Immature natural killer cell (primary cell): ENCODE measurements at places on chromosomes 5 and 9. TPM values are rescaled to one million over a fixed set of nuclear protein-coding genes. Genes with fewer than 3 reads are reported as not detected.

The RPP25L gene
- polyA plus RNA-seq: 42.3 TPM

The EGFLAM gene
- not detected for polyA plus RNA-seq

The IL9 gene
- polyA plus RNA-seq: not detected

DNA sequence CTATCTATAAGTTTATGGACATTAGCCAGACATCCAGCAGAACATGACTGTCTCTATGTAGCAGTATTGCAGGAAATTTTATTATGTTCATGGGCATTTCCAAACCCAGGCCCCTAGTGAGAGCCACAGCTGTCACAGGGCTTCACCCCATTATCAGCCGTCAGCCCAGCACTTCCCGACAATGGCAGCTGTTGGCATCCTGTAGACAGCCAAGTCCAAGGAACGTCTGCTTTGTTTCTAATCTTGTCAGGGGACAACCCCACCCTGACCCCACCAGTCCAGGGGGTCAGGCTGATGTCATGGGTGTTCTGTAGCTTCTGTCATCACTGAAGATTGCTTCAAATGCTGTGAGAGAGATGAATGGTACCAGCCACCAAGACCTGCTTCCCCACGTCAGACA is 565.3 kb upstream of the BRINP1 start:
- no peak for DNase-seq

DNA sequence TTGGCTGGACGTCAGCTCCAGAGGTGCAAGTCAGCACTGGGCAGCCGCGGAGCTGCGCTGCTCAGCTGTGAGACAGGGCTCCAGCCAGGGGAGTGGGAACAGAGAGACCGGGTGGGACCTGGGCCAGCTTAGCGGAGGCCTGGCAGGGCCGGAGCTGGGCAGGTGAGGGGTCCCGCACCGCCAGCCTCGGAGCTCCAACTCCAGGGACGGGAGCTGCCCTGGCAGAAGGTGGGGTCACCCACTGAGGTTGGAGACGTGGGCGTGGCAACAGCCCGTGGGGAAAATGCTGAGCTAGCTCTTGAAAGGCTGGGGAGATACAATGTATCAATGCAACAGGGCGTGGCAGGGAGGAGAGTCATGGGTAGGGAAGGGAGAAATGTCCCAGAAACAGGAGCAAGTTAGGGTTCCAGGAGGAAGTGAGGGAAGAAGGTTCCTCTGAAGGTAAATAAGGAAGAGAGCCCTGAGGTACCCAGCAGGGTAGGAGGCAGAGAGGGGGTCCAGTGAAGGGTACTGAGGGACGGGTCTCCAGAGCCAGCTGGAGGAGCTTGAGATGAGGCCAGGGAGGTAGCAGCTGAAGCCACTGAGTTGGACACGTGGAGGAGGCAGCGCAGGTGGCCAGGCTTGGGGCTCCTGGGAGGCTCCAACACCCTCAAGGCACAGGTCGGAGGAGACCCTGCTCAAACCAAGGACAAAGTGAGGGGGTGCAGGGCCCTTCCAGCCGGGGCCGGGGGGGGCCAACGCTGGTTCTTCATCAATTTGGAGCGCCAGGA is 736 bp upstream of the NKD2 start:
- DNase-seq: no peak

- DNase-seq: no peak
These were observed 12.9 kb upstream of the MOB3B start for GRCh38 chr9:27542508-27542907.

GRCh38 chr5:149442563-149443182 is 63.6 kb upstream of the IL17B start:
- peak; percentile 50 for DNase-seq

GRCh38 chr5:40494631-40495236 is 185.0 kb upstream of the PTGER4 start:
- no peak for DNase-seq

DNA sequence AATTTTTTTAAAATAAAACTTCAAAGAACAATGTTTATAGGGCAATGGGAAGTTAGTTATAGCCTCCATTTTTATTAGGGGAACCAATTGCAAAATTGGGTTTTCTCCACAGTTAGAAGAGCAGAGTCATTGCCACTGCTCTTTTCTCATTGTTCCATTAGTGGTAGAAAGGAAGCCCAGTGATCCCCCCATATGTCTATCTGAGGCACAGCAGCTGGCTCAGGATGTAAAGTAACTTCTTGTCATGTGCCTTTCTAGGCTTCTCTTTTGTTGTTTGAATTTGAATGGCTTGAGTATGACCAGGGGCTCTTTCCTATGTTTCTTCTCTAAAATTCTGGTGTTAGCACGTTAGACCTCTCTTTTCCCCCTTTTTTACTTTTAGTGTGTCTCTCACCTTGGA is 61.2 kb downstream of the UBAP1 start:
- DNase-seq: no peak

DNA sequence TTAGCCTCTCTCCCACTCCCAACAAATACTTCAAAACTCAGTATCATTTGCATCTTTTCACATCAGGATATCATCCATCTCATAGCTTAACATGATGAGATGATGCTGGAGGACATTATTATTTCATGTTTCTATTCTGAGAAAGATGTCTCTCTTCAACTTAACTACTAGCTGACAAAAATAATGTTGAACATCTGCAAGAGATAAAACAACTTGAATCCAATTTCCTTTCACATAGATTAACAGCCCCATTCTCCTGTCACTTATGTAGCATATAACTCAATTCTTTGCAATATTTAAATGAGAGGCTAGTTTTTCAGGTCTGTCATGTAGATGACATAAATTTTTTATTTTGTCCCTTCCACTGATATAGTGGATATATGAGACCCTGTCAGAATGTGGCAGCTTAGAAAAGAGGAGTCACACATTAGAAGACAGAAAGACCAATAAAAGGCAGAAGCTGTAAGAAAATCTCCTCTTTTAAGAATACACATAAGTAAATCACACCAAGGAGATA is 239.2 kb upstream of the KIF2A start:
- DNase-seq: no peak

DNA sequence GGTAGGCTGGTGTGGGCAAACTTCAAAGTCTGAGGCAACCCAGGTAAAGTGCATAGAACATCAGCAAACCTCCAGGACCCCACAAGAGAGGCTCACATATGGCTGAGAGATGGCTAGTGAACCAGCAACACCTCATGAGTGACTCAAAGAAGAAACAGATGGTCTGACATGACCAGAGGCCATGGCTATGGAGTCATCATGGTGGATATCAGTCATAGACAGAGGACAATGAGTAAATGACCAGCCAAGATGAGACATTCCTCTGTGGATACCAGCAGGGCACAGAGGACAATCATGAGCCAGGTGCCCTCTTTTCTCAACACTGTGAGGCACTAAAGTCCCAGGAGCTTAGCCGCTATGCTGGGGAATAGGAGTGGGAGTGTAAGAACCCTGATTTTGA is 180.8 kb downstream of the RASEF start:
- DNase-seq: no peak

DNA sequence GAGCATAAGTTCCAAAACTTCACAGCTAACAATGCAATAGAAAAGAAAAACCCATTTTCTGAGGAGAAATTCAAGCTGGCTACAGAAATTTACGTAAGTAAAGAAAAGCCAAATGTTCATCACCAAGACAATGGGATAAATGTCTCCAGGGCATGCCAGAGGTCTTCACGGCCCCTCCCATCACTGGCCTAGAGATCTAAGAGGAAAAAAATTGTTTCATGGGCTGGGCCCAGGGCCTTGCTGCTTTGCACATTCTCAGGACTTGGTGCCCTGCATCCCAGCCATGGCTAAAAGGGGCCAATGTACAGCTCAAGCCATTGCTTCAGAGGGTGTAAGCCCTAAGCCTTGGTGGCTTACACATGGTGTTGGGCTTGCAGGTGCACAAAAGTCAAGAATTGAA is 443.6 kb downstream of the ELAVL2 start:
- no peak for DNase-seq

DNA sequence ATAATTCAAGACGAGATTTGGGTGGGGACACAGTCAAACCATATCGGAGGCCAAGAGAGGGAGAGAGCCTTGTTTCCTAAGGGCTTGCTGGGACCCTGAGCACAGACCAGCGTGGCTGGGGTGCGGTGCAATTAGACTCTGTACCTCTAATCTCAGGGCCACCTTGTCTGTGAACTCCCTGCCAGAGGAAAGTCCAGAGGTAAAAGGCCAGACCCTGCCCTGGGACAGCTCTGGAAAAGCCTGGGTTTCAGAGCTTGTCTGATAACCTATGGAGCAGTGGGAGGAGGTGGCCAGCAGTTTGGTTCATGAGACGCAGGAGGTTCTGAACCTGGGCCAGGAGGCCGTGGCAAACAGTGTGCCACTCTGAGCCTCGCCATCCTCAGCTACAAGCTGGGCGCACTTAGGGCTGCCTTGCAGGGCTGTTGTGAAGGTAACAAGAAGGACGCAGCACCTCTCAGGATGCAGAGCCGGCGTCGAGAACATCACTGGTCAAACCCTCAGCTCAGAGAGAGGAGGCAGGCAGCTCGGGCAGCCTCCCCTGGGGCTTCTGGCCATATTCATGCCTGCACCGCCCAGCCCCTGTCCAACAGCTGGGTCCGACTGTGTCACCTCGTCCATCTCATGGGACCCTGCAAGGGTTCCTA is 4.8 kb upstream of the DOLPP1 start:
- DNase-seq: no peak

GRCh38 chr9:5749306-5749705 is 83.6 kb downstream of the ERMP1 start:
- DNase-seq: no peak

GRCh38 chr9:16824545-16825330 is 45.7 kb downstream of the BNC2 start:
- peak; percentile 34 for DNase-seq

- DNase-seq: no peak
These were observed 66.4 kb downstream of the WWC1 start for GRCh38 chr5:168357876-168358275.

GRCh38 chr9:96107436-96107835 is 194.5 kb downstream of the HSD17B3 start:
- no peak for DNase-seq
